ENCODE measurements at places on chromosomes 7 and 10.
A peak's percentile ranks its signal among the peaks of the same experiment; 100 is the strongest.

DNA sequence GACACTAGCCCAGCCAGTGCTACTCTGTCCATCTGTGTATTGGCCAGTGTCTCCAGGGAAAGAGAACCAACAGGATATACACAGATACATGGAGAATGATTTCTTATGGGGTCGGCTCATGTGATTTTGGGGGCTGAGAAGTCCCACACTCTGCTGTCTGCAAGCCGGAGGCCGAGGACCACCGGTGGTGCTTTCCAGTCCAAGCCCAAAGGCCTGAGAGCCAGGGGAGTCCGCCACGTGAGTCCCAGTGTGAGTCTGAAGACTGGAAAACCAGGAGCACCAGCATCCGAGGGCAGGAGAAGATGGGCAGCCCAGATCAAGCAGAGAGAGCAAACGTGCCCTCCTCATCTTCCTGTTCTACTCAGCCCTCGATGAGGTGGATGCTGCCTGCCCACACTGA lies 71.5 kb downstream of the C10orf143 start:
- no peak for DNase-seq

GRCh38 chr10:70565556-70566514 lies 36.7 kb downstream of the PRF1 start:
- no peak for DNase-seq

DNA sequence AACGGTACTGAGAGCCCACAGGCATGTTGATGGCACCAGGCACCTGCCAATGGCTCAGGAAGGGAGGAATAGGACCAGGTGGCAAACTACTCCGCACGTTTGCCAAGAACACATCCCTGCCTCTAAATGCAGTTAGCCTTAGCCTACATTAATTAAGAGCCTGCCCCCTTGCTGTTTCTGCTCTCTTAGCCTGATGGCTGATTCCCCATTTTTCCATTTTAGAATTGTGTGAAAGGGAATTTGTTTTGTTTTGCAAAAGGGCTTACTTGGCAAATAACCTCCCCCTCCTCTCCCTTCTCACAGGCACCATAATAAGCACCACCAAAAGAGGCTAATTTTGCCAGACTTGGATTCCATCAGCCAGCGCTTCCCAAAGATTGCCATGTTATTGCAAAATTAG lies 1203.2 kb downstream of the SORCS3 start:
- no peak for DNase-seq

DNA sequence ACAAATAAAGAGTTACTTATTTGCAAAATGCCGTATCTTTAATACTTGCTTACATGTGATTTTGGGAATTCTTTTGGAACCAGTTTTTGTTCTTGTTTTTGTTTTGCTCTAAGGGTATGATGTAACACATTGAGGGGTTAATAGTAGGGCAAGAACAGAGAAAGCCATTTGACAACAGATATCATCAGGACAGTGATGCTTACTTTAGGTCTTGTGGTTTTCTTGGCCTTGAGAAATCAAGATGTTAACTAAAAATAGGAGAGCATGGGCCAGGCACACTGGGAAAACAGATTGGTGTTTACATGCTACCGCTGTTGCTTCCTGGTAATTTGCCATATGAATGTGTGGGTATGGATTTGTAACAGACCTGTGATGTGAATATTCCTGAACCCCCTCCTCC lies 3.7 kb downstream of the SAMD8 start:
- DNase-seq = no peak

DNA sequence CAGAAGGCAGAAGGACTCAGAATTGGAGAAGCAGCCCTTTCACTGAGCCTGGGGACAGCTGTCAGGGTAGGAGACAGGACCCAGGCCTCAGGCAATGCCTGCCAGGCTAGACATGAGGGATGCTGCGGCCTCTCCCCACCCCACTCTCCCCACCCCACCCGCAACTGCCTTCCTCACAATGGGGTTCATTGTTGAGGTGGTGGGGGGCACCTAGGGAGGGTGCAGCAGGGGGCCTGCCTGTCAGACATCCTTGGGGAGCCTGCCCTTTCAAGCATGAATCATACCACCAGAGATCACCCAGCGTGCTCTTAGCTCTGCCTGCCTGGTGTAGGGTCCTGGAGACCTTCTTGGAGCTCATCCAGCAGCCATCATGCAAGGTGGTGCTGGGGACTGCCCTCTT lies at the start of gene C10orf62:
Gene C10orf62, plus strand, starts transcription at position 243 of the 400 bp plus-strand sequence. CDS start 177 bp downstream, outside the sequence.
- no peak for DNase-seq

GRCh38 chr7:34211018-34211417 lies 305.7 kb downstream of the BMPER start:
- DNase-seq = no peak

GRCh38 chr10:28680358-28680752 lies 3.0 kb downstream of the BAMBI start:
- no peak for DNase-seq

DNA sequence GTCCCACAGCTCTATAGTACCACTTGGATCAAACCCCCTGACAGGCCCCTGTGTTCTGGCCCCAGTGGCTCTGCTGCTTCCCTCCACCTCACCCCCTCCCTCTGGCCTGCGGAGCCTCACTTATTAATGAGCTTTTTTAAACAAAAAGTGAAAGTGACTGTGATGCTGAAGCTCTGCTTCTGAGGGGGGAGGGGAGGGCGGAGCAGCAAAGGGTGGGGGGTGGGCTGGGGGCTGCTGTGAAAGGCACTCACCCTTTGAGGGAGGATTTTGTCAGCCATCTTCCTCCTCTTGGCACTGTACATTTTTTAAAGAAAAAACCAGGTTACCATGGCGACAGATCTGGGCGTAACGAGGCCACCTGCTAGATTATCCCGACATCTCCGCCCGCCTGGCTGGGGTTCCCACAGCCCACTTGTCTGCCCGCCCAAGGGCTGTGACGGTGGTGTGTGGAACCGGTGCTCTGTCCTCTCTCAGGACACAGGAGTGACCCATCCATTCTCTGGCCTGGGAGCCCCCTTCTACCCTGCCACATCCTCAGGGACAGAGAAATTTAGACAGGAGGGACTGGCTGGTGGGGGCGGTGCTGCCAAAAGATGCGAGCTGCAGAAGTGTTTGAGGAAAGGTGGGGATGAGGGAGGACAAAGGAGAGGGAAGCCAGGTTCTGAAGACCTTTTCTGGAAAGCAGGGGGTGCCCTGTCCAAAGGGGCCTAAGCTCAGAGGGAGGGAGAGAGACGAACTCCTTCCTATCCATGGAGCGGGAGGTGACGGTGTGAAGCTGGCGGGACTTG lies 4.9 kb downstream of the SMARCD3 start:
- peak; percentile 43 for DNase-seq

DNA sequence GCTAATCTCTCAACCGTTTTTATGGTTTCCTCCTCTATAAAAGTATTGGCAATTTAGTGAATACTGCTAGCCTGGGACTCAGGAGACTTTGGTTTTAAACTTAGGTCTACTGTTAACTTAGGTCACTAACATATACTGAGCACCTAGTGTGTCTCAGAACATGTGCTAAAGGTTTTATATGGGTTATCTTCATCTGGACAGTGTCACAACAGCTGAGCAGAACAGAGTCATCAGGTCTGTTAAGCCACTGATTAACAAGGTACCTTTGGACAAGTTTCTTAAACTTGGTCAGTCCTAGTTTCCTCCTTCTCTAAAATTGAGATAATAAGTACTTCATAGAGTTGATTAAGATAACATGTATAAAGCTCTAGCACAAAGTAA lies 30.6 kb downstream of the NET1 start:
- no peak for DNase-seq

- DNase-seq = no peak
These were observed 14.1 kb downstream of the AKR1E2 start for GRCh38 chr10:4840151-4840550.

DNA sequence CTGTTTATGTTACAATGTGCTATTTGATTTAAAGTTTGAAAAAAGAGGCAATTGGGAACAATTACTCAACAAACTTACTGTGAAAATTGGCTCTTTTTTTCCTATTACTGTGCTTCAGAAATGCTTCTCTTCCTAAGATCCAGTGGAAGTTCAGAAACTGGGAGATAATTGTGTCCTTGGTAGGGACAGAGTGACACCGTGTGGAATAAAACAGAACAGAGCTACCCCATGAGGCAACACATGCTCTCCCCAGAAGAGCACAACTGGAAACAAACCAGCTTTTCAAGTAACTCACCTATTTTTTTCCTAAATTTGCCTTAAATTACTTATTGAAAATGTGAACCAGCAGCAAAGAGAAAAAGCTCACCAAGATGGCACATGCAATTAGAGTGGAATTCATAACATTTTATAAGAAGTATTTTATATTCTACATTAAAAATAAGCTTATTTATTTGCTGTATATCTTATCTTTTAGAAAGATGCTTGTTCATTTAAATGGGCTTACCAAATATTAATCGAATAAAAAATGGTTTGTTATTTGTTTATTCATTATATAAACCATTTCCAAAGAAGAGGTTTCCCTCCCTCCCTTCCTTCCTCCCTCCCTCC lies 346.1 kb upstream of the ANKRD30A start:
- DNase-seq = no peak

GRCh38 chr10:133079836-133080682 lies 7.7 kb upstream of the ADGRA1 start:
- DNase-seq = no peak

DNA sequence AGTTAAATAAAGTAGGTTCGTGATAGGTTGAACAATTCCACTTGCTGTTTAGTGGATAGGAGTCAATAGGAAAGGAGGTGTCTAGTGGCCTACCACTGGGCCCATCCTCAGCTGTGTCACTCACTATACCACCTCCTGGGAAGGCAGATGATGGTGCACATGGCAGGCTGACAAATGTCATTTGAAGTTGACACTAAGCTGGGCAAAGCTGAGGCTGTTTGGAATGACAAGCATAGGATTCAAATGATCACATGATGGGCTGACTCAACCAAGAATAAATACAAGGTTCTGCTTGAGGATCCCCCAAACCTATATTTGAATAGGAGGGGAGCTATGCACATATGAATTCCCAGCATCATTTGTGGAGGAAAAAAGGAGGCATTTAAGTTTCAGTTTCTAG lies 489.8 kb downstream of the RPS24 start:
- no peak for DNase-seq

GRCh38 chr7:106231856-106232490 lies 52.8 kb downstream of the NAMPT start:
- DNase-seq = no peak

DNA sequence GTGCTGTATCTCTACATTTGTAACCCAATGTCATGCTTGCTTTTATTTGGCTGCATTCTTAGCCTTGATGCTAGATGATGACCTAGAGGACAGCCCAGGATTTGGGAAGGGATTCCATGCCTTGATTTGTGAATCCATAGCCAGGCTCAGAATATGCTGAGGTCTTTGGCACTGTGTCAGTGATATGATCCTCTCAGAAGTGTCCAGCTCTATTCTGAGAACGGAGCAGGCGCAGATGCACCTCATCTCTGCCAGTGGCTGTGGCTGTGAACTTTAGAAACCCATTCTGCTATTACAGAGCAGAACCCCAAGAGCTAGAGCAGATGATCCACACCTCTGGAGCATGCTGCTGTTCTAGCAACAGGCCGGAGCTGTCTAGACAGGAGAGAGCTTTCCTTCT lies 212.8 kb downstream of the TRIL start:
- DNase-seq = no peak

GRCh38 chr7:141842904-141843303 lies 1.6 kb upstream of the PRSS37 start:
- no peak for DNase-seq

GRCh38 chr7:77402818-77403217 lies 13.3 kb downstream of the GSAP start:
- no peak for DNase-seq

- DNase-seq = peak; percentile 9
These were observed 109.9 kb upstream of the ADO start for GRCh38 chr10:62694537-62695126.

GRCh38 chr10:18094793-18095192 lies 45.4 kb upstream of the CACNB2 start:
- DNase-seq = no peak

- DNase-seq = no peak
These were observed 114.1 kb downstream of the ICA1 start for GRCh38 chr7:8147760-8148463.

- DNase-seq = no peak
These were observed 54.5 kb downstream of the GBF1 start for GRCh38 chr10:102299873-102300272.

GRCh38 chr10:31708474-31708873 lies 220.2 kb downstream of the ARHGAP12 start:
- no peak for DNase-seq

GRCh38 chr10:15374156-15374555 lies 3.1 kb upstream of the FAM171A1 start:
- no peak for DNase-seq

DNA sequence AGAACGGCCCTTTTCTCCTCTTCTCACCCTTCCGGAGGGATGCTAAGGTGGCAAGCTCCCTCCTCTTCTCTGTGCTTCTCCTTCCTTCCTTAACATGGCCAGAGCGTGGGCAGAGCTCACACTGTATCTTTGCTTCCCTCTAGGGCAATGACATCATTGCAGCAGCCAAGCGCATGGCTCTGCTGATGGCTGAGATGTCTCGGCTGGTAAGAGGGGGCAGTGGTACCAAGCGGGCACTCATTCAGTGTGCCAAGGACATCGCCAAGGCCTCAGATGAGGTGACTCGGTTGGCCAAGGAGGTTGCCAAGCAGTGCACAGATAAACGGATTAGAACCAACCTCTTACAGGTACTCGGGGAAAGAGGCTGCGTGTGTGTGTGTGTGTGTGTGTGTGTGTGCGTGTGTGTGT lies 36.6 kb downstream of the AP3M1 start:
- DNase-seq = no peak

- DNase-seq = no peak
These were observed 22.6 kb downstream of the HSPB1 start for GRCh38 chr7:76325092-76325491.

- peak; percentile 4 for DNase-seq
These were observed 43.7 kb downstream of the CH25H start for GRCh38 chr10:89163265-89163995.

- no peak for DNase-seq
These were observed 10.4 kb upstream of the CFAP43 start for GRCh38 chr10:104242545-104242944.

GRCh38 chr7:41134300-41135255 lies 568.3 kb downstream of the INHBA start:
- DNase-seq = no peak

- DNase-seq = no peak
These were observed 85.6 kb downstream of the PRKG1 start for GRCh38 chr10:51159841-51160240.

- no peak for DNase-seq
These were observed 387.1 kb downstream of the IPMK start for GRCh38 chr10:57880446-57881227.

DNA sequence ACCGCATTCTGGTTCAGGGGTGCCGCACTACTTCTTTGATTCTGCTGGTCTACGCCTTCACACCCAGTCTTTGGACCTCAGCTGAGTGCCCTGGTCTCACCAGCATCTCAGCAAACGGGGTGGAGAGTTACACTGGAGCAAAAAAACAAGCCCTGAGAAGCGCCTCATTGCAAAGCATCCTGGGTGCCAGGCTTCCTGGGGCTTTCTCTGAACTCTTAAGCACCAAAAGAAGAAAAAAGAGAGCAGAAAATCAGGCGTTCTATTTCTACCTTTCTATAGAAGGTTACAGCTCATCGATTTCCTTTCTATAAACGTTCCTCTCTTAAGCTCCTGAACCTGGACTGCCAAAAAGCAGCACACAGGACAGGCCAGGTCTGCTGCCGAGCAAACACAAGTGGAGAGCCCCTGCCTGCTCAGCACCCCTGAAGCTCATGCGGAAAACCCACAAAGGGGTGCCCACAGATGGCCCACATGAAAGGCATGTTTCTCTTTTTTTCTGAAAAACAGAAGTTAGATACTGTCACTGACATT lies 217.9 kb downstream of the SFMBT2 start:
- peak; percentile 42 for DNase-seq

GRCh38 chr10:6476989-6477388 lies 103.1 kb downstream of the PRKCQ start:
- DNase-seq = no peak
